Stimulated activated CD4-positive, alpha-beta T cell treated with anti-CD3 and anti-CD28 coated beads, Interleukin-1b, Interleukin-23, amount 100 ng/mL, for 48 hours (primary cell): ENCODE measurements at places on chromosomes 1 and 21.

DNA sequence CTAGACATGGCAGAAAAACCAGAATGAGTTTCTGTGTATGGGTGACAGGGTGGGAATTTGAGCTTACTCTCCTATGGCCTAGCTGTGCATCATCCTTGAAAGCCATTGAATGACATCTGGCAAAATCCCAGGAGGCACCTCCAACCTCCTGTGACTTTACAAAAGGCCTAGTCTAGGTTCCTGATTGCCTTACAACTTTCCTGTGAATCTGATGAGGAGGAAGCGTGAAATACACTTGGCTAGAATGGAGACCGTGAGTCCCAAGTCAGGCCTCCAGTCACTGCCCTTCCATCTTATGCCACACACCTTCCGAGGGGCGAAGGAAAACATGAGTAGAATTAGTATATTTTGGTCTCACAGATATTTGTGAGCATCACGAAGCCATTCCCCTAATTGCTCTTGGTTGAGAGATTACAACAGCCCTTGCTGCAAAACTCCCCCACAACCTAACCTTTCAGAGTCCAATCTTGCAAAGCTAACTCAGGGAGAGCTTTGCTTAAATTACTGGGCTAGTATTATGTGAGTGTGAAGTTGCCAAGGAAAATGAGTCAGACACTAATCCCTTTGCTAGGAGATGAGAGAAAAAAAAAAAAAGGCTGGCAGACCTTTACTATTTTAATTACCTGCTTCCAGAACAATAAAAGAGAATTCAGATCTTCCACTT, 36.3 kb upstream of the PAXBP1 start:
- DNase-seq: no peak

DNA sequence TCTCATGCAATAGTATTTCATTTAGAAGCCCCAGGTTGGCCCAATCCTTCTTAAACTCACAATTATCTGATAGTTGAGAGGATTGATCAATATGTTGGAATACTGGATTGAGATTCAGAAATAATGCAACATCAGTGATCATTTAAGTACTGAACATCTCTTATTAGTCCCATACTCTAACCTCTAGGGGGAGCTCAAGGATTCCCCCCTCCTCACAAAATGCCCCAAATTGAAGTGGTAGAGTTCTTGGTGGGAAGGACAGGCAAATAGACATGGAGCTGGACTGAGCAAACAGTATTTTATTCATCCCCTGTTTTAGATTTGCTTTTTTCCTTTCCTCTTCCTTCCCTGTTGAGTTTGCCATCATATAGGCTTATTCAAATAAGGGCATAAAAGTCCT, 62.8 kb downstream of the NGF start:
- DNase-seq: no peak

GRCh38 chr1:210677533-210677932, 348.8 kb downstream of the HHAT start:
- no peak for DNase-seq

- no peak for DNase-seq
These were observed 39.4 kb upstream of the BCL10 start for GRCh38 chr1:85315789-85316188.

- DNase-seq: no peak
These were observed 51.8 kb downstream of the SLC44A5 start for GRCh38 chr1:75559136-75559535.

- no peak for DNase-seq
These were observed 29.3 kb downstream of the AK2 start for GRCh38 chr1:33007190-33008050.

DNA sequence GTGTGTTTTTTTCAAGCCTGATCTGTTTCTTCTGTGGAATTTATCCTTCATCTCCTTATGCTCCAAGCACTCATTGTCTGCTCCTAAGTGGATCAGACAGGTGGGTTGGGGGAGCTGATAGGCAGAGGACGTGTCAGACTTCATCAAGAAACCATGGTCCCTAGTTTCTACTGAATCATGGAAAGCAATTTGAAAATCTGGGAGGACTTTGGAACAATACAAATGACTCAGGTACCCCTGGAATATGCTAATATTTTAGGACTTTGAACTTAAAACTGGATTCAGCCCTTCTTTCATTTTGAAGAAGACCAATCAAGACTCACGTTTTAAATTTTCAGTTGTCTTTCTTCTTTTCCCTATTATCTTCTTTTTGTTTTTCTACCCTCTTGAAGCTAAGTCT, 7.7 kb downstream of the ABCG1 start:
- no peak for DNase-seq

- DNase-seq: no peak
These were observed 36.4 kb upstream of the BCL9 start for GRCh38 chr1:147504801-147505311.

DNA sequence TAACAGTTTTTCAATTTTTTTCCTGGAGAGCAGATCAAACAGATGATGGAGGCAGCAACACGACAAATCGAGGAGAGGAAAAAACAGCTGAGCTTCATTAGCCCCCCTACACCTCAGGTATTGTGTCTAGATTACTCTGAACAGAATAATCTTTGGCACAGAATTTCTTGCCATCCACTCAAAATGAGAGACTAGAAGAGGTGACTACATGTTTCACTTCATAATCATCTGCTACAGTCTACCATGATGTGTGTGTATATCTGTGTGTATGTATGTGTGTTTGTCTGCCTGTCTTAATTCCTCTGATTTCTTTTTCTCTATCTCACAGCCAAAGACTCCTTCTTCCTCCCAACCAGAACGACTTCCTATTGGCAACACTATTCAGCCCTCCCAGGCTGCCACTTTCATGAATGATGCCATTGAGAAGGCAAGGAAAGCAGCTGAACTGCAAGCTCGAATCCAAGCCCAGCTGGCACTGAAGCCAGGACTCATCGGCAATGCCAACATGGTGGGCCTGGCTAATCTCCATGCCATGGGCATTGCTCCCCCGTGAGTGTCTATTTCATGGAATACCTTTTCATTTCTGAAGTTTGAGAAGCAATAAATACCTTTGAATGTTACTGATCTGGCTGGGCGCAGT, 11.4 kb downstream of the PRPF3 start:
- DNase-seq: no peak

DNA sequence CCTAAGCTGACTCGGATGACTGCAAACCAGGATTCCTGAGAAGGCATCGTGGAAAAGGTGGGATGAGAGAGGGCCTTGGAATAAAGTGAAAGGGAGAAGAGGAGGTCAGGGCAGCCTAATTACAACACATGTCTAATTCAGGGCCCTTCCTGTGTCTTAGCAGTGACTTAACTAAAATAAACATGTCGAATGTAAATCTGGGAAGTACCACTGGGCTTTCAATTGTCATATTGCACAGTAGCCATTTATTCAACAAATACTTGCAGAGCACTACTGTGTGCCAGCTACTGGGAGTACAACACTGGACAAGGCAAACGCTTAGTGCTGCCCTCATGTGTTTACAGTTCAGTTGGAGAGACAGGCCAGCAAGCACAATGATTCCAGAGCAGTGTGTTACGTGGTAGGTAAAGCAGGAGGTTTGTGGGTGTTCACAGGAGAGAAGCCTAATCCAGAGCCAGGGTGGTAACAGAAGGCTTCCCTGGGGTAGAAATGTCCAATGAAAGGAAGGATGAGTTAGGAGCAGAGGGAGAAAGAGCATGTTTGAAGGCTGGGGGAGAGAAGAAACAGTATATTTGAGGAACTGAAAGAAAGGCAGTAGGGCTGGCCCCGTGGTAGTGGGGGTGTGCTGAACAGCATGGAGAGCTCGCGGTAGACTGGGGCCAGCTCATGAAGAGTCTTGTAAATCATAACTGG, 38.0 kb upstream of the RASAL2 start:
- no peak for DNase-seq

DNA sequence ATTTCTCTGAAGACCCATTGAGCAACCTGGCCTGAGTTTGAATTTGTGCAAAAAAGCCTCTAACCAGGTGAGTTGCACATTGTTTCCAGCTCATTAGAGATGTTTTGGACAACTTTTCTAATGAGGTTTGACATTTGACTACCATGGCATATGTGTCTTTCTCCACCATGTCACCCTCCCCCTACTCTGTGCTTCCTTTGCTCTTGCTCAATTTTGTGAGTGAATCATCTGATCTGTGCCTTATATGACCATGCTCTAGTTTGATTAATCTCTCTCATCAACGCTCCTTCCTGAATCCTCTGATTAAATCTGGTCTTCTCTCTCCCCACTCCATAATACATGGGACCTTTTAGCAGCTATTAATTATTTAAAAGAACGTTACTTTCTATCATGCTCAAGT, 144.8 kb upstream of the SAMSN1 start:
- DNase-seq: no peak

DNA sequence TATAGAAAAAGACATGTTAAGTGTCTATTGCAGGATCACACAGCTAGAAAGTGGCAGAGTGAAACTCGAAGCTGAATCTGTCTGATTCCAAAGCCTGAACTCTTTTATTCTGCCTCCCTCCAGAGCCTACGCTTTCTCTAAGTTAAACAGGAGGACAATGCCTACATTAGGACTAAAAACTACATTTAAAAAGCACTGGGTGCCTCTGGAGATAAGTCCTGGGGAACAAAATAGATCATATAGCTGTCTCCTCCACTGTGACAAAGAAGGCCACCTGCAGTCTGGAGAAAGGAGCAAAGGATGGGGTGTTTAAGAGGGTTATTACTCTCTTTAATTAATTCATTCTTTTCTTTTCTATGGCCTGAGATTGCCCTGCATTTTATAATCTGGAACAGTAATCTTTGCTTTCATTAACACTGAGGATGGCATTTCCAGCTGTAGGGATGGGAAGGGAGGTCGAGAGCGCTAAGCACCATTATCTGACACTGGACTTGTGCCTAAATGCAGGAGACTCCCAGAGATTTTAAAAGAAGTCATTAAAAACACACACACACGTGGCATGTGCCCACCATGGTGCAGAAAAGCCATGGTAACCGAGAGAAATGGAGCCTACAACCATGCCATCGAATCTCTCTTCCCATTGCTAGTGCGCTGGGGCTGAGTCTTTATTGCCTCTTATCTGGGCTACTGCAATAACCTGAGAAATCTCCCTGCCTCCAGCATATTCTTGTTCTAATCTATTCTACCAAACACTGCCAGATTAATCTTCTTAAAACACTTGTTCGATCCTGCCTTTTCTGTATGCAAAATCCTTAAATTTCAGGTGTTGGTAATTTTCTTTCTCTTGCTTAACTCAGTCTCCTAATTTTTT, 92.2 kb downstream of the PLXNA2 start:
- no peak for DNase-seq

DNA sequence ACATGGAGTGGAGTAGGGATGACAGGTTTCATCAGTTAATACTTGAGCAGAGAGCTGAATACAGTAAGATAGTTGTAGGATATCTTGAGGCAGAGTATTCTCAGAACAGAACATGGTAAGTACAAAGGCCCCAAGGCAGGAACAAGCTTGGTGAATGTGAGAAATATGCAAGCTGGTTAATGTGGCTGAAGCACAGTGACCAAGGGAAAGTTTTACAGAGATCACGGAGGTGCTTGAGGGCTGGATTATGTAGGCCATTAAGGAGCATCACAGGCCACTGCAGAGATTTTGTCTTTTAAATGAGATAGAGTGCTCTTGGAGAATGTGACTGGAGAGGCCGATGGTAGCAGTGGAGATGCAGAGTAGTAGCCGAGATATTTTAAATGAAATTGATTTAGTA, 54.0 kb upstream of the BOLA1 start:
- no peak for DNase-seq

- DNase-seq: no peak
These were observed 21.6 kb downstream of the GLMN start for GRCh38 chr1:92277105-92277723.

GRCh38 chr1:4563586-4563985, 90.8 kb upstream of the AJAP1 start:
- no peak for DNase-seq

DNA sequence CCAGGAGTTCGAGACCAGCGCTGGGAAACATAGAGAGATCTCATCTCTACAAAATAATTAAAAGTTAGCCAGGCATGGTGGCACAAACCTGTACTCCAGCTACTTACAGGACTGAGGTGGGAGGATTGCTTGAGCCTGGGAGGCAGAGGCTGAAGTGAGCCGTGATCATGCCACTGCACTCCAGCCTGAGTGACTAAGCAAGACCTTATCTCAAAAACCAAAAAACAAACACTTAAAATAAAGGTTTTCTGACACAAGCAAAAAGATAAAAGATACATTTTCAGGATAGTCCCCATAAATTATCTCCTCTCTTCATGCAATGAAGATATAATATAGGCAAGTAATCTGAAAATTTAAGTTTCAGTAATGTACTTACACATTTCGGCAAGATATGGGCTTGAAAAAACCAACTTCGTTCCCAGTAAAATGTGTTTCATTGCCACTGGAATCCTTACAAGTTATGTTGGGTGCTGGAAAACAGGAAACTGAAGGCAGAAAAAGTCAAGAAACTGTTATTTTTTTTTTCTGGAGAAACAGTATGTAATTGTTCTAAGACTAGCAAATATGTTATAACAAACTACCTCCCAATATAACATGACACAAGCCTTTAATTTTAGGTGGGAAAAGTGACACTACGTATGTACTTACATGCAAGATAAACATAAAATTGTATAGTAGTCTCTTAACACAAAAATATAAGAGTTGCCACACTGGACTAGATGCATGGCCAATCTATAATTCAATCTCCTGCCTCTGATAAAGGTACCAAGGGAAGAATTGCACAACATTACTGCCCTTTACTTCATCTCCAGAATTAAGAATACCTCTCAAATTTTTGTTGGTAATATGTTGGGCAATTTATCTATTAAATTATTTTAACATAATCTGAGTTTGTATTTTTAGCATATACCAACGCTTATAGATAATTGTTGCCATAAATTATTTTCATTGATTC, 15.7 kb downstream of the TM2D1 start:
- DNase-seq: no peak

DNA sequence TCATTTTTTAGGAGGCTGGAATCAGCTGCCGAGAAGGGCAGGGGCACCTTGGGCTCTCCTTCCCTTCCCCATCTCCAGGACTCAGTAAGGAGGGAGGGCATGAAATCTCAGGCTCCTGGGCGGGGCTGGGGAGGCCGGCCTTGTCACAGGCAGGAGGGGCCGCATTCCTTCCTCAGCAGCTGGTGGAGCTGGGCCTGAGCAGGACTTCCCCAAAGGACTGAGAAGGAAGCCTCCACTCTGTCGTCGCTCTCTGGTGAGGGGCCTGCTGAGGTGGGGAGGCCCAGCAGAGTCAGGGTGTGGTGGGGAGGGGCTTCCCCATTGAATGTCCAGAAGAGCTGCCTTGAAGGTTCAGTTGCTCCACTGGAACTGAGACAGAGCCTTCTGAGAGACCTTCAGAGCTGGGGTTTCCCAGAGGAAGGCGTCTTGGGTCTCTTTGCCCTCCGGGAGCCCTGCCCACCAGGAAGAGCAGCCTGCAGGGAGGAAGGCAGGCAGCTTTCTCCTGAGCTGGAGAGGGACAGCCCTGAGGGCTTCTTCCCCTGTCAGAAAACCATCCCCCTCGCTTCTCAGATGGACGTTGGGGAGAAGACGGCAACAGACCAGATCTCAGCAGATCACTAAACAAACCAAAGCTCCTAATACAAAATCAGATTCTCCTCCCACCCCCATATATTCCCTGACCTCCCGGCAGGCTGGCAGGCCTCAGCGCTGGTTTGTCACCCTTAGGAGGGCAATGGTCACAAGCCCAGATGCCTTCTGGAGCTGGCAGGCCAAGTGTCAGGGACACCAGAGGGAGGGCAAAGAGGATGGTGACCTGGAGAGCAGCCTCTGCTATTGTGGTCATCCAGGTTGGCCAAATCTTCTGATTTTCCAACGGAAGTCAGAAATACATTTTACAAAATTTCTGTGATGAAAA, 10.7 kb downstream of the KCNA10 start:
- DNase-seq: no peak
